ENCODE measurements at places on chromosomes 11 and 22.

- no peak for DNase-seq
These were observed 40.8 kb upstream of the FTH1 start for GRCh38 chr11:62008193-62008592.

DNA sequence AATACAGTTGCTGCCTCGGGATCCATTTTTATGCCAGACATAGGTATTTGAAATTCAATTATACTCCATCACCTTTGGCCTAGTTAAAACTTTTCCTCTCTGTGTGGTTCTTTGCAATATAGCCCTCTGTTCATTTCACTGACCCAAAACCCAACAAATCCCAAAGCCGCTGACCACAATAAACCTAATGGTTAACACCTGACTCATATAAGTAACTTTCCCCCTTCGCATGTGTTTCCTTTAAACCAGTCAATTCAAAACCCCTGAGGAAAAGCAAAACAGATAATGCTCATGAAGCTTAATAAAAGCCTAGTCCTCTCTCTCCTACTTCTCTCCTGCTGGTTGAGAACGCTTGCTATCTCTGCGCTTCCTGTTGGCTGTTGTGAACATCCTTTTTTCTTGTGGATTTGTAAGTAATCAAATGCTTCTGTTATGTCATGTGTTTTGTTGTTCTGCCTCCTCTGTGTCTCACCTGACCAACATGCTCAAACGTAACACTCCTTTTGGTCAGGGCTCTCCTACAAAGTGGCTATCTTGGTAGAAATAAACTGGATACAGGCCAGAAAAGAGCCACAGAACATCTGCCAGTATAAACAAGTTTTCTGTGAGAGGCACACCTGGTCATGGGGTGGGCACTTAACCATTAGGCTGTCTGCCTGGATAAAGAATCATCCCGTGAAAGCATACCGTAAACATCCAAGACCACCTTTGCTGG lies 652.6 kb downstream of the METTL15 start:
- no peak for DNase-seq

GRCh38 chr11:71335371-71335770 lies 83.0 kb upstream of the SHANK2 start:
- no peak for DNase-seq

DNA sequence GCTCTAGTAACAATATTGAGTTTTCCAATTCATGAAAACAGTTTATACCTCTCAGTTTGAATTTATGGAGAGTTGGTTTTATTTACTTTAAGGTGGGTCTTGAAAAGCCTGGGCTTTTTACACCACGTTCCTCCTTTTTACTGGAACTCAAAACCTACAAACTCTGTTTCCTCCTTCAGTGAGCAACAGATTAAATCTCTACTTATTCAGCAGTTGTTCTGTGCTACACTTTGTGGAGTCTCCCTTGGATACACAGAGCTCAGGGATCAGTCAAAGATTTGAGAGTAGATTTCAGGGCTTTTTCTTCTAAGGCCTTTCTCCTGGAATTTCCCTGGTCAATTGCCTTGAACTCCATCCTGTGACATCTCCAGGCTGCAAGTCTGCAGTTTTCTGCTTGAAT lies 3.5 kb downstream of the NXPE1 start:
- no peak for DNase-seq

DNA sequence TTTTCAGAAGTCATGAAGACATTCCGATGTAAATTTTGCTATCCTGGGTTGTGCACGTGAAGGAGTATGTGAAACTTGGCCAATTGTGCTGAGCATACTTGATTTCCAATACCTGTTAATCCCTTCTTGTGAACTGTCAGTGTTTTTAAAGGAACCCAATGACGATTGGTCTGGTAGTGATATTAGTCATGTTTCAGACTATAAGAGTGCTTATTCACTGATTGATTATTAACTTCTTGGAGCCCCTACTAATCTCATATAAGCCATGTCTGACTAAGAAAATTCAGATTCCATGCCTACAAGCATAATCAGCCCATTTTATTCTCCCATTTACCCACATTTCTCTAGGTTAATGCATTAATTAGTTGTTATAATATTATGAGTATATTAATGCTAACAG lies 330.8 kb upstream of the MTNR1B start:
- no peak for DNase-seq

DNA sequence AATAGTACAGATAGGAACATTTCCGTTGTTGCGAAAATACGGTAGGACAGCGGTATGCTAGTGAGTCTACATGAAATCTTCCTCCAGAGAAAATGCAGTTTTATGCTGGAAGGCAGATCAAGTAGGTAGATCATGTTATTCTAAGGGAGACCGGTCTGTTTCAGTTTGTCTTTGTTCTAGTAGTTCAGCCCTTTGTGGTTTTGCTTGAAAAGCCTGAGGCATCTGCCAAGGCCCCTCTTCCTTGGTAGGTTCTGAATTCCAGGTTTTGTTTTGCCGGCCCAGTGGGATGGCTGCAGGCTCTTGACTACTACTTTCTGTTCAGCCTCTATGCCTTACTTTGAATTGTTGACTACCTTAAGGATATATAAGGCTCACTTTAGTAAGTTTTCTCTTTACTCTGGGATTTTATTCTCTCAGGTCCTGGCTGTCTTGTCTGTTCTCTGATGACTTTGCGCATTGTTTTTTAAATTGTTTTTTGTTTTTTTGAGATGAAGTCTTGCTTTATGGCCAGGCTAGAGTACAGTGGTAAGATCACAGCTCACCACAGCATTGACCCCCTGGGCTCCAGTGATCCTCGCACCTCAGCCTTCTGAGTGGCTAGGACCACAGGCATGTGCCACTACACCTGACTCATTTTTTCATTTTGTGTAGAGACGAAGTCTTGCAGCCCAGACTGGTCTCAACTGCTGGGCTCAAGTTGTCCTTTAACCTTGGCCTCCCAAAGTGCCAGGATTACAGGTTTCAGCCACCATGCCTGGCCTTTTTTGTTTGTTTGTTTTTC lies 53.7 kb downstream of the HIPK3 start:
- DNase-seq = no peak

DNA sequence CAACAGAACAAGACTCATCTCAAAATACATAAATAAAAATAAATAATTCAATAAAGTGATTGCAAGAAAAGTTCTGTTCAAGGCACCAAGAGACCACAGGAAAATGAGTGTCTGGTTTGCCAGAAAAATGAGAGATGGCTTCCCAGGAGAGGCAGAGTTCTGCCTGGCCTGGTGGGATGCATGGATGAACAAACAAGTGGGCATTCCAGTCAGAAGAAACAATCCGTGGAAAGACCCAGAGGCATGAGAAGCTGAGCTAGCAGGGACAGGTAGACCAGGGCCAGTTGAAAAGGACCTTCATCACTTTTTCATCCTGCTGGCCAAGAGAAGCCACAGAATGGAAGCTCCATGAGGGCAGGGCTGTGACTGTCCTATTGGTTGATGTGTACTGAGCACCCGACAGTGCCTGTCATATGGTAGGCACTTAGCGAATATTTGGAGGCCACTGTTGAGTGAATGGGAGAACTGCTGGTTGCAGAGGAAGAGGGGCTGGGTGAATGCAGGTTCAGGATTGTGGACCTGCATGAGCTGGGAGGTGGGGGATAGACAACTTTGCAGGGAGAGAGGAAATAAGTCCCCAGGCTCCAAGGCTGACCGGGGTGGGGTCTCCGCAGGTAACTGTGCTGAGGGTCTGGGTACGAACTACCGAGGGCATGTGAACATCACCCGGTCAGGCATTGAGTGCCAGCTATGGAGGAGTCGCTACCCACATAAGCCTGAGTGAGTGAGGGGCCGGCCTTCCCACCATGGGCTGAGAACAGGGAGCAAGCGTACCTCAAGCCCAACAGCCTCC lies 3.7 kb downstream of the F2 start:
- DNase-seq = no peak

GRCh38 chr11:102653744-102654291 lies 28.7 kb upstream of the MMP20 start:
- no peak for DNase-seq

DNA sequence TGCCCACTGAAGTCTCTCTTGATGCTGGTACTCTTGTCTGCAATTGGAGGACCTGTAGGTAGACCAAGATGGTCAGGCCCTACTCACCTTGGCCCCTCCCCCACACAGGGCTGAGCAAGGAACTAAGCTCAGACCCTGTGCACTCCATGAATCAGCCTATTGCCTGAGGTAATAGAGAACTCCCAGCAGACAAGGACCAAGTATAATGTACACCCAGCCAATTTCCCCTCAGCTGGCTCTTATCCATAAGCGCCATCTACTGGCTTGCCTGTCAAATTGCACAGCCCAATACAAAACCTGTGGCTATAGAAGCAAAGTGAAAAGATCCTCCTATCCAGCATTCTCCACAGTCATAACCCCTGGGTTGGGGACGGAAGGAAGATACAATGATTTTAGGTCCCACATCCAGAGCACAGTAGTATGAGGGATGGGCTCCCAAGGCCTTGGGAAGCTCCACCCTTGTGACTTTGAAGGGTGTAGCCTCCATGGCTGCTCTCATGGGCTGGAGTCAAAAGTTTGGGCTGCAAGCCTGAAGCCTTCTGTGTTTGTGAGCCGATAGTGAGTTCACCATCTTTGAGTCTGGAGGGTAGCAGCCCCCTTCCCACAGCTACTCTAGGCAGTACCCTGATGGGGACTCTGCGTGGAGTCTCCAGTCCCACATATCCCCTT lies 56.0 kb downstream of the GLYATL2 start:
- peak; percentile 40 for DNase-seq

- no peak for DNase-seq
These were observed 97.2 kb downstream of the MICAL2 start for GRCh38 chr11:12207384-12208150.

GRCh38 chr11:90221803-90222458 lies 918 bp downstream of the CHORDC1 start:
- DNase-seq = no peak

DNA sequence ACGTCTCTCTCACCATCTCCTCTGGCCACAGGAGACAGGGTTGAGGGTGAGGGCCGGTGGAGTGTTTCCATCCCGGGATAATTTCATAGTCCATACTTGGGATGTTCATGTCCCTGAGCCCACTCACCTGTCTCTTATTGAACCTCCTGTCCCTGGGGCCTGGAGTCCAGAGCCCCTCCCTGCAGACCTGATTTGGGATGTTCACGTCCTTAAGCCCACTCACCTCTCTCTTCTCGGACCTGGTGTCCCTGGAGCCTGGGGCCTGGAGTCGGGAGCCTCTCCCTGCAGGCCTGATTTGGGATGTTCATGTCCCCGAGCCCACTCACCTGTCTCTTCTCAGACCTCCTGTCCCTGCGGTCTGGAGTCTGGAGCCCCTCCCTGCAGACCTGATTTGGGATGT lies 868.2 kb downstream of the BRD1 start:
- DNase-seq = no peak

- DNase-seq = no peak
These were observed 20.9 kb downstream of the SVIP start for GRCh38 chr11:22808571-22809197.

DNA sequence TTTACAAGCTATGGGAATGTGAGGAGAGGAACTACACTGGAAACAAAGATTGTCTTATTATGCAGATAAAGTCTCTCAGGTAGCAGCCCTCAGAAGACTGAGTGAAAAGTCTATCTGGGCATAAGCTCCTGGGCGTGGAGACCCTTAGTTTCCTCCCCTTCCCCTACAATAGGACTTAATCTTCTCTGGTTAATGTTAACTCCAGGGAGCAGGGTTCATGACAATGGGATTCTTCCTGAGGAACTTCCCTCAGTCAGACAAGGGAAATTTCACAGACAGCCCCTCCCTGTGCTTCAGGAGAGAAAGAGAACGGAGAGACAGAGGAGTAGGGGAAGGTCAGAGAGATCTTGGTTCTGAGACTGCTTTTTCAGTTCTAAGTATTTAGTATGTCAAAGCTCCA lies 1428.6 kb downstream of the LRRC4C start:
- DNase-seq = no peak

- no peak for DNase-seq
These were observed 3.1 kb downstream of the SHANK2 start for GRCh38 chr11:71249301-71249700.

- no peak for DNase-seq
These were observed 89.1 kb upstream of the DBX1 start for GRCh38 chr11:20249378-20249777.

GRCh38 chr11:79263001-79263400 lies 177.8 kb downstream of the TENM4 start:
- DNase-seq = no peak

GRCh38 chr11:45045683-45046471 lies 95.2 kb upstream of the TP53I11 start:
- DNase-seq = peak; percentile 39

DNA sequence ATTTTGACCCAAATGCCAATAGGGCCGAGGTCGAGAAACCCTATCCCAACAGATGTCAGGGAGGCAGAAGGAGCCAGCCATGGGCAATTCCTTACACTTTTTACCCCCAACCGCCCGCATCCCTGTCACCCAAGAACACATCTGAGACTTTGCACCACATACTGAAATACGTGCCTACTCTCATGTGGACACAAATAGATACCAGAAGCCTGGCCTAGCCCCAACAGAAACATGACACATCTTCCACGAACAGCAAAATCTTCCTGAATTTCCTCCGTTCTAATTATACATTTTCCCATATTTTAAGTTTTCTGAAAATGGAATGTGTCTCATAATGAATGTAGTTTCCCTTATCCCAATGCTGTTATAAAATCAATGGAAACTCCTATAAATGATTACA lies 64.7 kb downstream of the SLC1A2 start:
- DNase-seq = no peak

GRCh38 chr11:100557830-100558611 lies 129.1 kb upstream of the ARHGAP42 start:
- peak; percentile 79 for DNase-seq

GRCh38 chr11:911031-911889 lies 650 bp upstream of the CHID1 start:
- DNase-seq = peak; percentile 6

DNA sequence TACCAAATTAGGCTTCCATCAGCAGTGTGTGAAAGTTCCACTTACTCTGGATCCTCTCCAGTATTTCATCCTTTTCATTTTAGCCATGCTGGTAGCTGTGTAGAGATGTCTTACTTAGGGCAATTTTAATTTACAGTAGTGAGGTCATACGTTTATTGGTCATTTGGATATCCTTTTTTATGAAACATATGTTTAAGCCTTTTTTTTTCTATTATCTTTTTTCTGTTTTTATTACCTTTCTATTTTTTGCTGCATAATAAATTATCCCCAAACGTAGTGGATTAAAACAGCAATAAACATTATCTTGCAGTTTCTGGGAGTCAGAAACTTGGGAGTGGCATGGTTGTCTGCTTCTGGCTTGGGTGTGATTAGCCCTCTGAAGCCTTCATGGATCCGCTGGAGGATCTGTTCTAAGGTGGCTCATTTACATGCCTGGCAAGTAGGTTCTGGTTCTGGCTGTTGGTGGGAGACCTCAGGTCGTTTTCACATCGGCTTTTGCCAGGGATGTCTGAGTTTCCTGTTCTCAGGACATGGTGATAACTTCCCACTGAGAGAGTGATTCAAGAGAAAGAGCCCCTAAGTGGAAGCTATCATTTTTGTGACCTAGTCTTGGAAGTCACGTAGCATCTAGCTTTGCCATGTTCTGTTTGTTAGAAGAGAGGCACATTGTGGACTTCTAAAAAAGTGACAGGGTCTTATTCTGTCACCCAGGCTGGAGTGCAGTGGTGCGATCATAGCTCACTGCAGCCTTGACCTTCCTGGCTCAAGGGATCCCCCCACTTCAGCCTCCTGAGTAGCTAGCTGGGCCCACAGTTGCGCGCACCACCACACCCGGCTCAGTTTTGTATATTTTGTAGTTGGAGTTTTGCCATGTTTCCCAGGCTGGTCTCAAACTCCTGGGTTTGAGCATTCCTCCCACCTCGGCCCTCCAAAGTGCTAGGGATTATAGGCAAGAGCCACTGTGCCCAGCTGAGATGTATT lies 38.6 kb downstream of the PPP6R3 start:
- no peak for DNase-seq

GRCh38 chr11:118319337-118319707 lies 14.8 kb downstream of the CD3E start:
- no peak for DNase-seq

- no peak for DNase-seq
These were observed 55.1 kb downstream of the BTG4 start for GRCh38 chr11:111456859-111457730.

Data from HS-5 (cell line).